ENCODE measurements at places on chromosomes 1 and 21.
A peak's percentile ranks its signal among the peaks of the same experiment; 100 is the strongest.

GRCh38 chr1:221558396-221558795 lies 183.5 kb downstream of the DUSP10 start:
- no peak for DNase-seq

GRCh38 chr1:22754106-22754768 lies 43.6 kb downstream of the EPHB2 start:
- no peak for DNase-seq

DNA sequence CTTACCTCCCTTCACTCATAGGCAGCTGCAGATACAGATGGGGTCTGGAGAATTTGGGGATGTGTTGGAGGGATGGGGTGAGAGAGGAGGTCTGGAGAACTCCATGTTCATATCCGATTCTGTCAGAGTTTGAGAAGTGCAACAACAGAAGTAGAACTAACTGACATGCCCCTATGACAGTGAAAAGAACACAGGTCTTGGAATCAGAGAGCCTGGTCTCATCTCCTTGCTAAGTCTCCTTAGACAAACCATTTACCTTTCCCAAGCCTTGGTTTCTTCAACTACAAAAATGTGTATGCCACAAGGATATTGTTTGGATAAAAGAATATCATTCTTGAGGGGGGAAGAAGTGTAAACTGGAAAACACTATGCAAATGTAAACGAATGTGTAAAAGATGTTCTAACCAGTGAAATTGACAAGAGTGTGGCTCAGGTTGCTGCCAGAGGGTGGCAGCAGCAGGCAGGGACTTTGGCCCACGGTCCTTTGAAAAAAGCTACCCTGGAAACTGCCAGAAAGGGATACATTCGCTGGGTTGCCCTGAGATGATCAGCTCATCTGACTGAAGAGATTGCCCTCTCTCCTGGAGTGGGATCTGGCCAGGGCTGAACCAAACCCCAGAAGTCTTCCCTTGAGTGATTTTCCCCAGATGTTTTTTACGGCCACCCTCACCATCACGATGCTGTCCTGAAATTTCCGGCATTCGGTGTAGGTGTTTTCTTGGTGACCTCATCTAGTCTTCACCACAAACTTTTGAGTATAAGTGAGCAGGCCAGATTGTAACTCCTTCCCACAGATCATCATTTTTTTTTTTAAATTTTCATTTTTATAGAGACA lies 17.0 kb upstream of the CD2 start:
- DNase-seq, result peak; percentile 74

GRCh38 chr1:211829343-211830054 lies 1.1 kb downstream of the LPGAT1 start:
- DNase-seq, result no peak

DNA sequence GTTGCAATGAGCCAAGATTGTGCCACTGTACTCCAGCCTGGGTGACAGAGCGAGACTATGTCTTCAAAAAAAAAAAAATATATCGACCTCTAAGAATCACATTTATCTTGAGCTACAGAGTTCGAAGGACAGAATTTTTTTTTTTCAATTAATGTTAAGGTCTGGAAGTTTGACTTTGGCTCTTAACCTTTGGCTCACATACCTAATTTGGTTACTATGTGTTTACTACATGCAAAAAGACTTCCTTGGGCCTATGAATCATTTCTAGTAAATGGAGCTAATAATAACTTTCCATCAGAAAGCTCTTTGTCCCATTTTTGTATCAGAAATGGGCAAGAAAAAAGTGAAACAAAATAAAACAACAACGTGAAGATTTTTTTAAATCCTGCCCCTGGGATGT lies 351.2 kb downstream of the SMYD3 start:
- DNase-seq, result no peak

GRCh38 chr21:43467785-43468184 lies 40.9 kb upstream of the SIK1 start:
- DNase-seq, result no peak

DNA sequence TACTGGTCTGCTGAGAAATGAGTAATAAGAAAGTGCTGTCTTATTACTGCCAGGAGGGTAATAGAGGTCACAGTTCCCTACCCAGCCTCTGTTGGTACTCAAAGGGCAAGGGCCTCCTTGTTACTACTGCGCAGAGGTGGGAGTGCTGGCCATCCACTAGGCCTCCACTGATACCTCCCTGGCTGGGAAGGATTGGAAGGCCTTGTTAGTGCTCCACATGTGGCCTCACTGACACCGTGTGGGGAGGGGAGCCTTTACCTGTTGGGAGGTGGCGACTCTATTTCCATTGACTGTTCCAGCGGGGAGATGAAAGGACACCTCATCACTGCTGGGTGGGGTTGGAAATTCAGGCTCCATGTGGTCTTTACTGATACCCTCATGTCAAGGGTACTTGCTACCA lies 57.8 kb upstream of the USP24 start:
- DNase-seq, result no peak

- no peak for DNase-seq
These were observed 59.1 kb upstream of the ZNF648 start for GRCh38 chr1:182120411-182121258.

All from stimulated activated CD4-positive, alpha-beta T cell treated with anti-CD3 and anti-CD28 coated beads, Interleukin-4, amount 100 ng/mL, for 1 hour (primary cell).